Osteoblast (primary cell): ENCODE measurements at places on chromosomes 16 and 17. TPM values are rescaled to one million over a fixed set of nuclear protein-coding genes. Genes with fewer than 3 reads are reported as not detected.

GRCh38 chr17:62805234-62805633, 2.9 kb downstream of the MARCHF10 start:
- H3K27me3 ChIP-seq, result no peaks in the 10 kb centered on the region
- peaks cover 13% of the 10 kb centered on the region for H3K4me1 ChIP-seq
- peak overlapping the region; percentile 87 for H3K27ac ChIP-seq
- H3K4me3 ChIP-seq, result peak overlapping the region; percentile 12
- H3K36me3 ChIP-seq, result no peaks in the 10 kb centered on the region
- DNase-seq, result peak; percentile 91

DNA sequence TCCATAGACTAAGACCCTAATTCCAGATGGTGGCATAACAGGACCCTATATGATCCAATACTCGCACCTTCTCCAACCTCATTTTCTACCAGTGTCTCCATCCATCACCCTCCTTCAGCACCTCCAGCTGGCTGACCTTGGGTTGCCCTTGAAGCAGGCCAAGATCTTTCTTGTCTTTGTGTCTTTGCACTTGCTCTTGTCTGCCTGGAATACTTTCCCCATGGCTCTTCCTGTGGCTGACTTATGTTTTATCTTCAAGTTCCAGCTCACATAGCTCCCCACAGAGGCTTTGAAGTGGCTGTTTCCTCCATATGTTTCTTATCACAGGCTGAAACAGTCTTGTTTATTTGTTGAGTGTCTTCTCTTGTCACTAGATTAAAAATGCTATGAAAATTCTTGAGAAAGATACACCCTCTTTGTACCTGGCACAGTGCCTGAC, 29.6 kb upstream of the MMD start:
- H3K4me3 ChIP-seq, result no peak overlapping the region
- H3K27ac ChIP-seq, result no peak overlapping the region
- no peaks in the 10 kb centered on the region for H3K27me3 ChIP-seq
- no peaks in the 10 kb centered on the region for H3K36me3 ChIP-seq
- no peak for DNase-seq

GRCh38 chr17:82272495-82273326, 789 bp downstream of the CSNK1D start:
- no peaks in the 10 kb centered on the region for H3K27me3 ChIP-seq
- H3K4me3 ChIP-seq, result peak overlapping the region; percentile 89
- peak; percentile 91 for DNase-seq
- peak overlapping the region; percentile 83 for H3K27ac ChIP-seq
- peaks cover 30% of the 10 kb centered on the region for H3K36me3 ChIP-seq

DNA sequence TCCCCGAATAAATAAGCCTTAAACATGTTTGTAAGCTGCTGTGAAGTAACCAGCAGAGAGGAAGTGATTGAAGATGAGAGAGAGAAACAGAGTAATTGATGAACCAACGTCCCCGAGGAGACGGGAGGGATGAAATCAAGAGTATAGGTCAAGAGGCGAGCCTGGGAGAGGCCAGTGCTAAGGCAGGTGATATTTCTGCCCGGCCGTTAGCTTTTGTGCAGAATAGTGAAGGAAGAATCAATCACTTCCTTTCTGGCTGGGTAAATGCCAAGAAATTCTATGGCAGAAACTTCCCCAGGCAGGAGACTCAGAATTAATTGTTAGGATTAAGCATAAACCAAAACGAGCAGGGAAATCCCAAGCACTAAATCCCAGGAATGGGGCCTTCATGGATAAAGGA, 273.8 kb downstream of the CDH13 start:
- no peaks in the 10 kb centered on the region for H3K36me3 ChIP-seq
- H3K4me1 ChIP-seq, result no peaks in the 10 kb centered on the region
- DNase-seq, result no peak
- no peak overlapping the region for H3K27ac ChIP-seq
- H3K4me3 ChIP-seq, result no peak overlapping the region

GRCh38 chr17:40355123-40355803, 9.3 kb downstream of the GJD3 start:
- H3K4me3 ChIP-seq, result no peak overlapping the region
- DNase-seq, result peak; percentile 98
- no peaks in the 10 kb centered on the region for H3K27me3 ChIP-seq
- peaks cover 26% of the 10 kb centered on the region for H3K36me3 ChIP-seq
- H3K4me1 ChIP-seq, result peaks cover 6% of the 10 kb centered on the region
- H3K27ac ChIP-seq, result no peak overlapping the region

DNA sequence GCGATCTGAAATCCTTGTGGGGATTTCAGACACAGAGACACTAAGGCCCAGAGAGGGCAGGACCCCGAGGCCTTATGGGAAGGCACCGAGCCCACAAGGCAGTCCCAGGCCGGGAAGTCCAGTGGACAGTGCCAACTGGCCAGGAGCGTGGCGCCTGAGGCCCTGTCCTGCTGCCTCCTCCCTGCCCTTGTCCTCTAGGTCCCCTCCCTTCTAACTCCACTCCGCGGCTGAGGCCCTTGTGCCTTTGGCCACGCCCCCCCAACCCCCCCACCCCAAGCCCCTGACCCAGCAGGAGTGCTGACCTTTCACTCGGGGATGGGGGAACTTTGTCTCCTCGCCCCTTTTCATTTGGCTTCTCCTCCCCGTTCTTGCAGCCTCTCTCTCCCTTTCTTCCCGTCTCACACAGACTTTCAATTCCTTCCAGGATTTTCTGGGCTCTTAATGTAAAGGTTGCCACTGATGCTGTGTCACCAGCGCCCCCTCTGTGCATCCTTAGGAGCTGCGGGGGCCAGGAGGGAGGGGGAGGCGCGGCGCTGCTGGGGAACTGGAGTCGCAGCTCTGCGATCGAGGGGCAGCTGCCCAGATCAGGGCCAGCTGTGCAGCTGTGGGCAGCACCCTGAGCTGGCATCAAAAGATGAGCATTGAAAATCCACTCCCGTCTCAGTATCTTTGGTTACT, 29.1 kb downstream of the CRHR1 start:
- H3K27me3 ChIP-seq, result no peaks in the 10 kb centered on the region
- no peak overlapping the region for H3K27ac ChIP-seq
- no peak overlapping the region for H3K4me3 ChIP-seq
- DNase-seq, result peak; percentile 81
- H3K4me1 ChIP-seq, result no peaks in the 10 kb centered on the region
- no peaks in the 10 kb centered on the region for H3K36me3 ChIP-seq

DNA sequence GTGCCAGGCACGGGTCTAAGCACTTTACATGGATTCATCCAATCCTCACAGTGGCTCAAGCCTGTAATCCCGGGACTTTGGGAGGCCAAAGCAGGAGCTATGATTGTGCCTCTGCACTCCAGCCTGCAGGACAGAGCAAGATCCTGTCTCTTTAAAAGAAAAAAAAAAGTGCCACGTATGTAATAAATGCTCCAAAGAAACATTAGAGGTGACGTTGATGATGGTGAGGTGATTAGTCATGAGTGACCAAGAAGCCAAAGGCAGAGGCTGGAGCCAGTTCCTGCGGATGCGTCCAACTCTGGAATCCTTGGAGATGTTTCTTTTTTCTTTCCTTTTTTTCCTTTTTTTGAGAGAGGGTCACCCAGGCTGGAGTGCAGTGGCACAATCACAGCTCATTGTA, 59.4 kb upstream of the SIAH1 start:
- no peaks in the 10 kb centered on the region for H3K36me3 ChIP-seq
- H3K27ac ChIP-seq, result peak overlapping the region; percentile 90
- H3K4me3 ChIP-seq, result no peak overlapping the region

- no peak for DNase-seq
- H3K4me1 ChIP-seq, result peaks cover 16% of the 10 kb centered on the region
- peak overlapping the region; percentile 45 for H3K27ac ChIP-seq
- H3K4me3 ChIP-seq, result no peak overlapping the region
Observed at GRCh38 chr16:64621616-64622015, 500.2 kb downstream of the CDH11 start.

DNA sequence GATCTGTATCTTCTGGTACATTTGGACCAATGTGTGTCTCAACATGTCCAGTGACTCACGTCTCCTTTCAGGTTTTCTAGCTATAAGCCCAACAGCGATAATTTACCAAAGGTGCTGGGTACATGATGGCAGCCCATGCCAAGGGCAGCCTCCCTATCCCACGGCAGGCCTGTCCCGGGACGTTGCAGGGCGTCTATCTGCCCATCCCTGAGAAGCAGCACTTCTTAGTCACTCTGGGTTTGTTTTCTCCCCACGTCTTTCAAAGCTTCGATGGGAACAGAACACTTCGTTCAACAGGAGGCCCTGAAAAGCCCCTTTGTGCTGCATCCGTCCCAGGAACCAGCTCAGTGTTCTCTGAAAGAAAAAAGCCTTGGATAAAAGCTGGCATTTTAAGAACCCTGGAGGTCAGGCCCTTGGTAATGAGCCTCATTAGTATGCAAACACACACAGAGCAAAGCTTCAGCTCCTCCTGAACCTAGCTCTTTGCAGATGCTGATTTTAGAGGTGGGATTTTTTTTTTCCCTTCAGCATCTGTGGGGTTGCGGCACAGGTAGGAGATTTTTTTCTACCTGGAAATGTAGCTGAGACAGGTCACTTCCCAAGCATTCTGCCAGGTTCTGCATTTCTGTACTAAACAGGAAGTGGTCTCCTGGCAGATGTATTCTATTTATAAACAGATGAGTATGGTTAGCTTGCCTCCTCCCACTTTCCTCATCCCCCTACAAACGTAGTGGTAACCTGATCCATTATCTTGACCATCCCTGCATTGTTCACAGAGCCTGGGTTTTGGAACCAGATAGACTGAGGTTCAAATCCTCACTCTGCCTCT, 17.5 kb upstream of the MT4 start:
- H3K4me3 ChIP-seq, result no peak overlapping the region
- H3K4me1 ChIP-seq, result no peaks in the 10 kb centered on the region
- no peak overlapping the region for H3K27ac ChIP-seq
- DNase-seq, result no peak
- no peaks in the 10 kb centered on the region for H3K36me3 ChIP-seq
- peaks cover 2% of the 10 kb centered on the region for H3K27me3 ChIP-seq

- peaks cover 37% of the 10 kb centered on the region for H3K4me1 ChIP-seq
- H3K27me3 ChIP-seq, result no peaks in the 10 kb centered on the region
- no peak overlapping the region for H3K4me3 ChIP-seq
- DNase-seq, result peak; percentile 75
- H3K27ac ChIP-seq, result peak overlapping the region; percentile 84
Observed at GRCh38 chr16:14181371-14182050, 110.4 kb downstream of the MRTFB start.

GRCh38 chr16:53947642-53948041, 243.7 kb downstream of the FTO start:
- H3K4me1 ChIP-seq, result peaks cover 9% of the 10 kb centered on the region
- no peaks in the 10 kb centered on the region for H3K27me3 ChIP-seq
- H3K36me3 ChIP-seq, result no peaks in the 10 kb centered on the region
- H3K4me3 ChIP-seq, result no peak overlapping the region

GRCh38 chr17:1914661-1915083, 84.9 kb downstream of the RPA1 start:
- no peak overlapping the region for H3K27ac ChIP-seq
- no peaks in the 10 kb centered on the region for H3K4me1 ChIP-seq
- H3K27me3 ChIP-seq, result peaks cover 44% of the 10 kb centered on the region
- no peak overlapping the region for H3K4me3 ChIP-seq

GRCh38 chr17:70582777-70583176, 413.4 kb downstream of the KCNJ2 start:
- H3K4me1 ChIP-seq, result no peaks in the 10 kb centered on the region
- H3K27ac ChIP-seq, result no peak overlapping the region
- H3K27me3 ChIP-seq, result no peaks in the 10 kb centered on the region
- H3K4me3 ChIP-seq, result no peak overlapping the region
- no peaks in the 10 kb centered on the region for H3K36me3 ChIP-seq

DNA sequence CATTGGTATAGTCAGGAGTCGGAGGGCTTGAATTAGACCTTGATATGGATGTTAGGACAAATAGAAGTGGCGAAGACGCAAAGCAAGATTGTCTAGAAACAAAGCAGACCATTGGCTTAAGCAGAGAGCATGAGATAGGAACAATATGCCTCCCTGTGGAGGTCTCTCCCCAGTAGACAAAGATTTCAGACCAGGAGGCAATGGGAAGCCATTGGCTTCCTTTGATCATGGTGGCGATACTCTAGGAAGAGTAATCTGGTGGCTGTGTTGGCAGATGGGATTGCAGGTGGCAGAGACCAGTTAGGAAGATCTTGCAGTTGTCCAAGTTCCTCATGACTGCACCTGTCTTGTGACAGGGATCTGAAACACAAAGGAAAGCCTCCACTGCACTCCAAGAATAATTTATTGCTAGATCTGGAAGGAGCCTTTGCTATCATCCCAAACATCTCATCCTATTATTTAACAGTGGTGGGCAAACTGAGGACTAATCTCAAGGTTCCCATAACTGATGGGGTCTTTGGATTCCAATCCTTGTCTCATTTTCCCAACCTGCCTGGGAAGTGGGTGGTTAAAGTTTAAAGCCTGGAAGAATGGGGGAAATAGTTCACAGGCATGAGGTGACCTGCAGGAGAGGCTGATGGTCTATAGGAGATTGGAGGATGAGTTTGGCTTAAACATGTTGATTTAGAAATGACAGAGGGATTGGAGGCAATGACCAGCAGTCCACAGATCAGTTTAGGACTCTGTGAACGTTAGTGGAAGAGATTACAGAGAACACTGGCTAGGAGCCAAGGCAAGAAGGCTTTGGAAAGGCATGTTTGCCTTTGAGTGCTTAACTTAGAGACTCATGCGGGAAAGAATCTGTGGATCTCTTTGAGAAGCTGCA, 37.0 kb downstream of the HLF start:
- no peak overlapping the region for H3K27ac ChIP-seq
- H3K36me3 ChIP-seq, result no peaks in the 10 kb centered on the region
- H3K4me3 ChIP-seq, result no peak overlapping the region
- peaks cover 3% of the 10 kb centered on the region for H3K4me1 ChIP-seq
- no peak for DNase-seq

DNA sequence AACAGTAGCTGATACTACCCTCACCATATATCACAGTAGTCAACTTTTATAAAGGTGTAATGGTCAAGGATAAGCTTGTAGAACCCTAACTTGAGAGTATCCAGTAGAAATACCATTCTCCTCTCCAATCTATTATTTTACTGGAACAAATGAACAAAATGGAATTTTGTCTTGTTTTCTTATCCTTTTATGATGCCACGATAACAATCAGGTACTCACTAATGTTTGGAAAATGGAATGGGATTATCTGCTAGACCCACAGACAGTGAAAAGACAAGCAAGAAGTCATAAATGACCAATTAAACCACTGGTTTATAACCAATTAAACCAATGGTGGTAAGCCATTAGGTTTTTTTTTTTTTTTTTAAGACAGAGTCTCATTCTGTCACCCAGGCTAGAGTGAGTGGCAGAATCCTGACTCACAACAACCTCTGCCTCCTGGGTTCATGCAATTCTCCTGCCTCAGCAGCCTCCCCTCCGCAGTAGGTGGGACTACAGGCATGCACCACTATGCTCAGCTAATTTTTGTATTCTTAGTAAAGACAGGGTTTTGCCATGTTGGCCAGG, 10.4 kb downstream of the GPATCH8 start:
- no peaks in the 10 kb centered on the region for H3K4me1 ChIP-seq
- no peak overlapping the region for H3K4me3 ChIP-seq
- H3K36me3 ChIP-seq, result no peaks in the 10 kb centered on the region
- no peak for DNase-seq
- H3K27ac ChIP-seq, result no peak overlapping the region

The AANAT gene
- total RNA-seq, result not detected in 2 replicates

The CCL8 gene
- 0.36 TPM in 1 of 2 replicates, not detected in the other for total RNA-seq

The TEFM gene
- total RNA-seq, result 10.9 and 13.6 TPM in 2 replicates

The TSPAN10 gene
- total RNA-seq, result 2.9 and 11.5 TPM in 2 replicates

The NOTUM gene
- total RNA-seq, result 0.72 TPM in 1 of 2 replicates, not detected in the other

The PSMD3 gene
- 94.8 and 99.3 TPM in 2 replicates for total RNA-seq
